Esophagus squamous epithelium (tissue), 5 donors: ENCODE measurements at places on chromosomes 11 and 22.

DNA sequence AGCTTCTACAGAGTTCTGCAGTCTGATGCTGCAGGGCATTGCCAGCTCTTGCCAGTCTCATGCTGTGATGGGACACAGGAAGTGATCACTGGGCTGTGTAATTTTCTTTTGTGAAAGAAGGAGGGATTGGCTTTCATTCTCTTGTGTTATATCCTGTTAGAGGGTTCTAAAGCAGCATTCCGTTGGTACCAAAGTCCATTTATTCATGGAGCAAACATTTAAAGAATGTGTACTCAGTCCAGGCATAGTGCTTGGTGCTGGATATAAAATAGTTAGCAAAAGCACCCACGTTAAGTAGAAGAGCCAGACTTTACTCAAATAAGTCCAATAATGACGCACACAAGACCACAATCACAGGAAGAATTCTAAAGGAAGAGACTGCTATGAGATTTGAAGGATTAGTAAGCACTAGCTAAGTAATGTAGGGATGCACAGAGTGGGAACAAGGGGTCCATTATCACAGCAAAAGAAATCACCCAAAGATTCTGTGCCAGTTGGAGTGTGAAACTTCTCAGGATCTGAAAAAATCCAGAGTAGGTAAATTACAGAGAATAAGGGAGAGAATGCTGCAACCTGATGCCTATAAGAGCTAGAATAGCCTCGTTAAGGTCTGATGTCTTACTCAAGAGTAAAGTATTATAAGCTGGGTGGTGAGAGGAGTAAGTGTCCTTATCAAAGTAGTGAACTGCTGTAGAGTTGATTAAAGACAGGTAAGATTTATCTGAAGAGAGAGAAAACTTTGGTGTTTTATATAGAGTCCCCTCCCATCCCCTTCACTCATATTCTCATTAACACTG, 728.3 kb downstream of the METTL15 start:
- DNase-seq: no peak

- no peak for DNase-seq
Measured at GRCh38 chr11:97574976-97575665, 1185.3 kb downstream of the JRKL start.

DNA sequence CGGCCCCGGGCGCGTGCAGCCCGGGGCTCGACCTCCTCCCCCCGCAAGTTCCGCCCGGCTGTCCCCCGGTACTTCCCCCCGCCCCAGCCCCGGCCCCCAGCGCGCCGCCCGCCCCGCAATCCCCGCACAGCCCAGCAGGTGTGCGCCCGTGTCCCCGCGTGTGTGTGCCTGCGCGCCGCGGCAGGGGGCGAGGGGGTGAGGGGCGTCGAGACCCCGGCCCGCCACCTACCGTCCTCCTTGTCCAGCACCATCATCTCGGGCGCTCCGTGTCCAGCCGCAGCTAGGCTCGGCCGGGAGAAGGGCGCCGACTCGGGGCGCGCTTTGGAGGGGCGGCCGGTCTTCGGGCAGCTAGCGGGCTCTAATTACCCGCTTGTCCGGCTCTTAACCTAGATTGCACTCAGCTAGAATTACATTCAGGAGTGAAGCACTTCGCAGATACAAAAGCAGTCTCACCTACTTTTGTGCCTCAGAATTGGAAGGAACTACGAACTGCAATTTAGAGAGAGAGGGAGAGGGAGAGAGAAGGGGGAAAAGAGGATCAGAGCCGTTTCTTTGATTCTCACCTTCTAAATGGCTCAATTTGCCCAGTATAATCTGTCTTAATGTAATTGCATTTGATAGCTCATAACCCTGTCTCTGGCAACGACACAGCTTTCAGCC, 439 bp downstream of the LMO1 start:
- DNase-seq: no peak

- DNase-seq: no peak
Measured at GRCh38 chr22:38873469-38874411, 1.7 kb upstream of the CBX6 start.

- DNase-seq: no peak
Measured at GRCh38 chr11:85044911-85045310, 582.2 kb downstream of the DLG2 start.

DNA sequence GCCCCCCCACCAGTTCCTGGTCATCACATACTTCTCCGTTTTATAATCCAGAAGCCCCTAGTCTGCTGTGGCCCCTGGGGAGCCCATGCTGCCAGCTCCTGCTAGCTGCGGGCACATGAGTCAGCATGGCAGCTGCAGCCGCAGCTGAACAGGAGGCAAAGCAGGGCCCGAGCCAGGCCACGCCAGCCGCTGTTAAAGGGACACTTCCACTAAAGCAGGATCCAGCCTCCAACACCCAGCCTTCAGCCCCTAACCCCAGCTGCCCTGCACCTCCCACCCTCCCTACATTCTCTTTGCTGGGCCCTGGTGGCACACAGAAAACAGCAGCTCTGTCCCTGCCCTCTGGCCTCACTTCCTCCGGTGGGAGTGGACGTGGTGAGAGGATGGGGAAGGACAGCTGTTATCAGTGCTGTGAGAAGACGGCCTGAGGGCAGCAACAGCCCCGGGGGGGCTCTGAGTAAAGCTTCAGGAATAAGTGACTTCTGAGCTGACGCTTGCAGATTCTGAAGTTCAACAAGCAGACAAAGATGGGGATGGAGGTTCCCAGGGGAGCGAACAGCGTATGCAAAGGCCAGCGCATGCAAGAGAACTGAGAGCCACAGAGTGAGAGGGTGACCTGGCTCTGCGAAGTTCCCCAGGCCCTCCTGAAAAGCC, 688 bp upstream of the LRRC74B start:
- DNase-seq: no peak

DNA sequence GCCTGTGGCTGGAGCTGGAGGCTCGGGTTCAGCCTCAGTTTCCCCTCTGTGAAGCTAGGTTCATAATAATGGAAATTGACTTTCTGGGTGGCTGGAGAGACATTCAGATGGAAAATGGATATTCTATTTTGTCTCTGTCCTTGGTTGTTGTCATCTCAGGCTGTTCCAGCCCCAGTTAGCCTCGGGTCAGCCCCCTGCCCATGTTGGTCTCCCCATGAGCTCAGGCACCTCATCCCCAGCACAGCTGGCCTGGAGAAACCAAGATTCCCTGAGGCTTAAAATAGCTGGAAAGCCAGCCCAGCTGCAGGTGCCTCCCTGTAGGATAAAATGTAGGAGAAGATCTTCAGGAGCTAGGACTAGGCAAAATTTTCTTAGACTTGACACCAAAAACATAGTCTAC, 129.5 kb downstream of the MED15 start:
- no peak for DNase-seq

DNA sequence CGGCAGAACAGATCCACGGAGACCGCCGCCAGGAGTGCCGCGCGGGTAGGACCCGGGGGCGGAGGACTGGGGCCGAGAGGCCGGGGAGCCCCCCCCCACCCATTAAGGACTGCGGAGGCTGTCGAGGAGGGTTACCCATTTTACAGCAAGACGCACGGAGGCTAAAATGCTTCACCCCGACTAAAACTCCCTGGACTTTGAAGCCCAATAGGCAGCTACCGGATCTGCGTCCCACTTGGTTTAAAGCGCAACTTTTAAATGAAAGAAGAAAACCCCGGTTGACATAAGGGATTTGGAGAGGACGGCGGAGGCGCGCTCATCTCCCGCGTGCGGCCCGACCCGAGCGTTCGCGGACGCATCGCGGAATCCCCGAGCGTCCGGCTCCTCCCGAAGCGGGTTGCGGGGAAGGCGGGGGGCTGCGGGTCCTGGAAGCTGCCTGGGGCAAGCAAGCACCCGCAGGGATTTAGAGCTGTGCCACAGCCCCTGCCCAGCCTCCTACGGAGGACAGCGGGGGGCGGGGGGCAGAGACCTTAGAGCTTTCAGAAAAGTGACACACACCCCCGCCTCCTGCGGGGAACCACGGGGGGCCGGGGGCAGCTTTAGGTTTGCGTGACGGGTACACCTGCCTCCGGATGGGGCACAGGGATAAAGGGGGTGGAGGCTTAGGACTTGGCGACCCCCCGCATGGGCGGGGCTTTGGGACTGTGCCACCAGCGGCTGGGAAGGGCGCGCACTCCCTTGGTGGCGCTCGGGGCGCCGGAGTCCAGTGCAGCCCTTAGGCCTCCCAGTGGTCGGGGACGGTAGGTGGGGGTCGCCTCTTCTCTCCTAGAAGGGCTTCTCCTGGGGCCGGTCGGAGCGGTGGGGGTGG, 760 bp upstream of the CELSR1 start:
- no peak for DNase-seq

DNA sequence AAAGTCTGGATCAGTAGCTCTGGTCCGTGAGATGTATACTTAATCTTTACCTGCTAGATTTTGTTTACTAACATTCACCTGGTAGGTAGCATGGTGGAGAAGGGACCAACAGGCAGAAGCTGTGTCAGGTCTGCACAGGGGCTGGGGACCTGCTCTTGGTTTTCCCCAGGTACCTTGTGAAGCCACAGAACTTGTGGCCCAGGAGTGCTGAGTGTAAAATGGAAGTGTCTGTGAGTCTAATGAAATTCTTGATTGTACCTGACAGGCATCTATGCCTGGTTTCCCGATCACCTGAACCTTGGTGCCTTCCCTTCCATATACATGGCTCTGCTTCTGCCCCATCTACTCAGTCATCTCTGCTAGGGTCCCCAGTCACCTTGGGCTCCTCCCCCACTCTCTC, 94.3 kb downstream of the CWC15 start:
- no peak for DNase-seq

DNA sequence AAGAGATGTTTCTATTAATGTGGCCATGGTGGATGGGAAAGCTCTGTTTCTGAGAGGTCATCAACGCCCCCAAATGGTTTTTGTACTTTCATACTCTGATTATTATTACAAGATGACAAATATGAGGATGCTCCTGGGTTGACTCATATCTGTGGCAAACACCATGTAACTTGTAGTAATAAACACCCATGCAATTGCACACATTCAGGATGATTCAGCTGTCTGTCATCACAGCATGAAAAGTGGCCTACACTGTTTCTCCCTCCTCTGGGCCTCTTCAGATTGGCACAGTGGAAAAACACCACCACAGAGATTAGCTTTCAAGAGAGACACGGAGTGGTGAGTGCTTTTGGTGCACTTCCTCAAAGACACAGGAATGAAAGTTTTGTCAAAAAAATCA, 85.4 kb downstream of the MTNR1B start:
- DNase-seq: no peak

DNA sequence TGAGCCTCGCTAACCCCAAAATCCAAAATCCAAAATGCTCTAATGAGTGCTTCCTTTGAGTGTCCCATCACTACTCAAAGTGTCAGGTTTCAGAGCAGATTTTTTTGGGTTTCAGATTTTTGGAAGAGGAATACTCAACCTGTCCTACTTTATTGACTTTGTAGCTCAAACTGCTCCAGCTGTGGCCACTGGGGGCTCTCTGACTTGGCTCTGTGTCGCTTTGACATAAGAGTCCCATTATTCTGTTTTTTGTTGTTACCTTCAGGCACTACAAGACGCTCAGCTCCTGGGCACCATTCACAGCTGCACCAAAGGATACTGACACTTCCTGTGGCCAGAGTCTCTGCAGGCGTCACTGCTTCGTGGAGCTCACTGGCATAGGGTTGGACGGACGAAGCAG, 41.1 kb downstream of the PHF21B start:
- no peak for DNase-seq

DNA sequence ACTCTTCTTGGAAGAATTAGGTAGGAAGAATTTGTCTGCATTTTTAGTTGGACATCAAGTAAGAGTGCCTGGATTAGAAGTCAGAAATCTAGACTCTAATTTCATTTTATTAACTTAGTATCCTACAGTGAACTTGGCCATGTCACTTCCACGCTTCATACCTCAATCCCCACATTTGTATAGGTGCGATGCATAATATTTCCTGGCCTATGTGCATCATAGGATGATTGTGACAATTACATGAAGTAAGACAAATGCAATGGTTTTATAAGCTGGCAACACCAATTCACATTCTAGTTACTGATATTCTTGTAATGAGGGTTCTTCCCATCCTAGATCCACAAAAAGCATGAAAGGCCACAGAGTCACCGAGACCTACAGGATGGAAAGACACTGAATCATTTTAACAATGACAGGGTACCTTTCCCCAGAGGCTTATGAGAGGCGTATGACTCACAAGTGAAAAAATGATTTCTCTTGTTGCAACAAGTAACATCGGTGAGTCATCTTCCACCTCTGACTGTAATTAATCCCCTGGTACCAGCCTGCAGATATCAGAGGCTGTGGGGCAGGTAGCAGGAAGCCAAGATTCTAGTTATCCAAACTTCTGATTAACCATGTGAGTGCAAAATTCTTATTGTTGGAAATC, 56.0 kb upstream of the OR5AK2 start:
- DNase-seq: no peak

GRCh38 chr11:94664346-94664745, 97.2 kb downstream of the PIWIL4 start:
- no peak for DNase-seq
